ENCODE measurements at places on chromosomes 7 and 10.
A peak's percentile ranks its signal among the peaks of the same experiment; 100 is the strongest.

- H3K27ac ChIP-seq: no peak overlapping the region
- H3K4me1 ChIP-seq: peaks cover 5% of the 10 kb centered on the region
- no peak overlapping the region for H3K4me3 ChIP-seq
- DNase-seq: no peak
These were observed 113.2 kb downstream of the WDFY4 start for GRCh38 chr10:48797830-48798229.

DNA sequence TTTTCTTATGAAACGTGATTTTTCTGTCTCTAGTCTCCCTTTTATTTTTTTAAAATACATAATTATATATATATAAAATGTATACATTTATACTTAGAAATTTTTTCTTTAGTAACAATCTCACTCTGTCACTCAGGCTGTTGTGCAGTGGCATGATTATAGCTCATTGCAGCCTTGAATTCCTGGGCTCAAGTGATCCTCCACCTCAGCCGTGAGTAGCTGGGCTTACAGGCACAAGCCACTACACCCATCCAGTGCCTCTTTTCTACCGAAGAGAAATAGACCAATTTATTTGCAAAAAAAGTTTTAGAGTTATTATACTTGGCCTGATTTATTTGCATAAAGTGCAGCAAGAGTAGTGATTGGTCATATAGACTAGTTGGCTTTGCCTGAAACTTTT is 72.2 kb downstream of the MAPK8 start:
- H3K4me1 ChIP-seq: no peaks in the 10 kb centered on the region
- no peak overlapping the region for H3K27ac ChIP-seq
- no peak for DNase-seq
- H3K27me3 ChIP-seq: no peaks in the 10 kb centered on the region

DNA sequence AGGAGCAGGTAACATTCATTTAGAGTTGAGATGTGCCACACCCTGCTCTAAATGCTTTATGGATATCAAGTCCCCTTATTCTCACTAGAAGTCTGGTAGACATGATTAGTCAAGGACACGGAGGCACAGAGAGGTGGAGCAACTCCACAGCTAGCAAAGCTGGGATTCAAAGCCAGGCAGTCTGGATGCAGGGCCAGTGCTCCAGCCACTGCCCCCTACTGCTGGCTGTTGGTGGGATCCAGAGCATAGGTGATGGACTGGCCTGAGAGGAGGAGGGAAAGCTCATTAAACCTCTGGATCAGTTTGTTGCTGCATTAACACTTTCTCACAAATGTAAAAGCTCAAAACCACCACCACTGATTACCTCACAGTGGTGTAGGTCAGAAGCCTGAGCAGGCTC is 22.6 kb upstream of the KBTBD2 start:
- H3K36me3 ChIP-seq: peaks cover 7% of the 10 kb centered on the region
- no peak overlapping the region for H3K27ac ChIP-seq
- no peak overlapping the region for H3K4me3 ChIP-seq
- no peak for DNase-seq
- H3K27me3 ChIP-seq: no peaks in the 10 kb centered on the region

DNA sequence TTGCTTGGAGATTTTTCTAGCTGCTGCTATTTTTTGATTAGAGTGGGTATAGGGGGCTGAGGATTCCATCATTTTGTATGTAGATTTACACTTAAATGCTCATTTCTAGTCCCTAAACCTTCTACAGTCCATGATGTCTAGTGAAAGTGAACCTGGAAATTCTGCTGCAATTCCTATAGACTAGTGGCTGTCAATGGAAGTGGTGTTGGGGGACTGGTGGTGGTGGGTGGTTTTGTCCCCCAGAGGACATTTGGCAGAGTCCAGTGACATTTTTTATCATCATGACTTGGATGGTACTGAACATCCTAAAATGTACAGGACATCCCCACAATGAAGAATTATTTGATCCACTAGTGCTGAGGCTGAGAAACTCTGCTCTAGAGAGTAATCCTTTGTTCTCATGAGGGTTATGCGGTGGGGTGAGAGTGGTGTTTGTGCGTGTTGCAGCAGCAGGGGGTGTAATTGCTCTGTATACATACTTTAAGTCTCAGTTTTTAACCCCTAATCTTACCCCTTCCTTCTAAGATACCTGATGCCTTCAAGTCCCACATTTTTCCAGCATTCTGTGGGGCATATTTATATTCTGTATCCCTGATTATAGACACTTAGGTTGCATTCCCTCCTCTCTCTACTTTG is 35.0 kb downstream of the KIF11 start:
- no peaks in the 10 kb centered on the region for H3K4me1 ChIP-seq
- no peaks in the 10 kb centered on the region for H3K27me3 ChIP-seq
- no peak for DNase-seq
- no peak overlapping the region for H3K4me3 ChIP-seq
- H3K36me3 ChIP-seq: peaks cover 36% of the 10 kb centered on the region

- DNase-seq: no peak
- no peaks in the 10 kb centered on the region for H3K27me3 ChIP-seq
- H3K4me3 ChIP-seq: no peak overlapping the region
- no peaks in the 10 kb centered on the region for H3K4me1 ChIP-seq
- no peaks in the 10 kb centered on the region for H3K36me3 ChIP-seq
These were observed 444.7 kb downstream of the DGKB start for GRCh38 chr7:14457568-14458453.

DNA sequence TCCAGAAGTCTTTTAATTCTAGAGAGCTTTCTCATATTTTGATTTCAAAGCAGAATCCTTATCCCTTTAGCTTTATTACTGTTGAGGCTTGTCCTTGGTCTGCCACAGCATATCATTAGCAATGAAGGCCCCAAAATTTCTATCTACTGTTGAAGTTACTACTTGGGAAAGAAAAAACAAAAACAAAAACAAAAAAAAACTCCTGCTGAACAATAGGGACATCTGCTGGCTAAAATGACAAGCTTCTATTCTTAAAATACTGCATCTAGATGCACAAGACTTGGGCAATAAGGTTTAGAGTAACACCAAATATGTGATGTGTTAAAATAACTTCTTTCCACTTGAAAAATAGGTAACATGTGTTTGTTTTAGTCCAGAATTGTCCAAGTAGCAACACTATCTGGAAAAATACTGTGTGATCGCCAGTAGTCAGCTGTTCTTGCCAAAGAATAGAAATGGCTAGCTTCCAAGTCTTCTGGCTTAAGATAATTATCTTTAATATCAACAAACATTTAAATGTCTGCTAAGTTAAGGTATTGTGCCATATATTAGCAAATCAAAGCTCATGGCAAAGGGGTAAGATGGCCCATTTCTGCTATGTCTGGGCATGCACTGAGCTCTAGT is 3.8 kb upstream of the DMTF1 start:
- no peaks in the 10 kb centered on the region for H3K36me3 ChIP-seq
- no peak overlapping the region for H3K4me3 ChIP-seq
- no peak overlapping the region for H3K27ac ChIP-seq
- DNase-seq: no peak
- H3K27me3 ChIP-seq: no peaks in the 10 kb centered on the region
- H3K4me1 ChIP-seq: no peaks in the 10 kb centered on the region

GRCh38 chr7:73626814-73627213 is 2.5 kb upstream of the MLXIPL start:
- peaks cover 20% of the 10 kb centered on the region for H3K4me1 ChIP-seq
- H3K27me3 ChIP-seq: peaks cover 11% of the 10 kb centered on the region
- H3K4me3 ChIP-seq: no peak overlapping the region
- no peak for DNase-seq
- no peak overlapping the region for H3K27ac ChIP-seq

- DNase-seq: no peak
- H3K27me3 ChIP-seq: no peaks in the 10 kb centered on the region
- H3K27ac ChIP-seq: no peak overlapping the region
- H3K4me3 ChIP-seq: no peak overlapping the region
- peaks cover 16% of the 10 kb centered on the region for H3K36me3 ChIP-seq
- H3K4me1 ChIP-seq: no peaks in the 10 kb centered on the region
These were observed 35.6 kb downstream of the DYNC2I1 start for GRCh38 chr7:158891922-158892321.

- H3K27me3 ChIP-seq: no peaks in the 10 kb centered on the region
- DNase-seq: no peak
- peaks cover 9% of the 10 kb centered on the region for H3K36me3 ChIP-seq
- peak overlapping the region; percentile 30 for H3K27ac ChIP-seq
These were observed 8.4 kb downstream of the AQP1 start for GRCh38 chr7:30920021-30920583.

GRCh38 chr10:121702351-121703320 is 104.4 kb upstream of the FGFR2 start:
- H3K36me3 ChIP-seq: no peaks in the 10 kb centered on the region
- H3K4me3 ChIP-seq: no peak overlapping the region
- no peak overlapping the region for H3K27ac ChIP-seq
- no peaks in the 10 kb centered on the region for H3K27me3 ChIP-seq
- DNase-seq: no peak

DNA sequence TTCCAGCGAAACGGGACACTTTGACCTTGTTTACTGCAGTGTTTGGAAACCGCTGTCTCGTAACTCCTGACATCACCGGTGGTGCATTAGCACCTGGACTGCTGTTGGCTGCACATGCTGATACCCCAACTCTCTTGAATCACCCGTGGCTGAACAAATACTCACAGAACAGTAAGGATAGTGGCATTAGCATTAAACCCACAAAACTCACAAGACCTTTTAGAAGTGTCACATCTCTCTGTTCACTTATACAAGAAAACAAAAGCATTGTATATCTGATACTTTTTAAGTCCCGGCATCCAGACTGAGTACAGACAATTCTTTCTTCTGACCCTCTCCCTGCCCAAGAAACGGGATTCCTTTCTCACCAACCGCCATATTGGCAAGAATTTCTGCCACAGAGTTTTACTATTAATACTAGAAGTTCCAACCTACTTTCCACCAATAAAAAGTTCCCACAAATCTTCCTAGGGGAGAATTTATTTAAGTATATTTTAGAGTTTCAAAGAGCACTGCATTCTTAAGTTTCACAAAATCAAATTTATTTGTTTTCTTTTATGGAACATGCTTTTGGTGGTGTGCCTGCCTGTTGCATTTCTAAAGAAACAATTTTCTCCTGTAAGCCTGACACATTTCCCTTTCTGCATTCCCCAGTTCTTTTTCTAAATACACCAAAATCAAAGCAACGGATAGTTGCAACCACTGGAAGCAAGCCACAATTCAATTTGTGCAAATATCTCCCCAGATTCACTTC is 208.4 kb upstream of the KLF14 start:
- H3K4me3 ChIP-seq: peak overlapping the region; percentile 46
- DNase-seq: no peak
- peak overlapping the region; percentile 91 for H3K27ac ChIP-seq
- no peaks in the 10 kb centered on the region for H3K36me3 ChIP-seq
- peaks cover 98% of the 10 kb centered on the region for H3K4me1 ChIP-seq

GRCh38 chr10:49568235-49568634 is 29.3 kb upstream of the ERCC6 start:
- DNase-seq: no peak
- no peaks in the 10 kb centered on the region for H3K27me3 ChIP-seq
- no peak overlapping the region for H3K4me3 ChIP-seq
- H3K4me1 ChIP-seq: no peaks in the 10 kb centered on the region
- H3K27ac ChIP-seq: no peak overlapping the region
- no peaks in the 10 kb centered on the region for H3K36me3 ChIP-seq

- H3K27ac ChIP-seq: peak overlapping the region; percentile 64
- no peaks in the 10 kb centered on the region for H3K27me3 ChIP-seq
- H3K4me3 ChIP-seq: no peak overlapping the region
- H3K4me1 ChIP-seq: peaks cover 9% of the 10 kb centered on the region
These were observed 199.0 kb downstream of the PTEN start for GRCh38 chr10:88062385-88062784.

GRCh38 chr10:72260239-72260975 is 13.3 kb upstream of the DDIT4 start:
- peak overlapping the region; percentile 93 for H3K27ac ChIP-seq
- H3K36me3 ChIP-seq: no peaks in the 10 kb centered on the region
- H3K4me3 ChIP-seq: peak overlapping the region; percentile 72
- H3K27me3 ChIP-seq: no peaks in the 10 kb centered on the region
- H3K4me1 ChIP-seq: peaks cover 82% of the 10 kb centered on the region

DNA sequence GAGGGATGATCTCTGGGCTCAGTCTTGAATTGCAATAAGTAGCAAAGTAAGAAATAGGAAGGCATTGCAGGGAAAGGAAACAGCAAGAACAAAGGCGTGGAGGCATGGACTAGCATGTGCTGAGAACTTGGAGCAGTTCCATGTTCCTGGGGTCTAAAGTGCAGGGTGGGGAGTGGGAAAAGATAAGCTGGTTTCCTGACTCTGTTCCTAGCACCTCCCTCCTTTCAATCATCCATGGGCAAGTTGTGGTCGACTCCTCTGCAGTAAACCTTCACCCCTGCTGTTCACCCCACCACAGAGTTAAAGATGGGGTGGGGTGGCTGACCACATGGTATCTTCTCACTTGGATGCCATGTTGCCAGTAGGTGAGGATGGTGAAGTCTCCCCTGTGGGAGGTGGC is 29.6 kb downstream of the RPS24 start:
- DNase-seq: no peak
- no peak overlapping the region for H3K4me3 ChIP-seq
- H3K4me1 ChIP-seq: no peaks in the 10 kb centered on the region
- H3K36me3 ChIP-seq: no peaks in the 10 kb centered on the region
- H3K27ac ChIP-seq: no peak overlapping the region

DNA sequence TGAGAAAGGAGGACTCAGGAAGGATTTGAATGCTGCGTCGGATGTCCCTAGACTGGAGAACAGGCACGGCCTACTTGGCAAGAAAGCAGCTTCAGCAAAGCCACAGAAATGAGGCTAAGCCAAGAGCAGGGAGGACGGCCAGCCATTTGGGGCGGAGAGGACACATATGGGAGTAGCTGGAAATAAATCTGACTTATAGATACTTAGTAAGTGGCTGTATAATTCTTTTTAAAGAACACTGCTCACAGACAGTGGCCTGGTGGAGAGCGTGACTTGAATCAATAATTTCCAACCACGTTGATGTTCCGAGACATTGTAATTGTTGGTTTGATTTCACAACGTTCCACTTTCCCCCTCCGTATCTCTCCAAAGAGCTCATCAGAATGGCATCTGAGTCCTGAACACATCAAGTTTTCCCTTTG is 67.7 kb upstream of the JCAD start:
- DNase-seq: no peak
- H3K4me1 ChIP-seq: no peaks in the 10 kb centered on the region
- no peak overlapping the region for H3K4me3 ChIP-seq
- H3K36me3 ChIP-seq: no peaks in the 10 kb centered on the region
- no peaks in the 10 kb centered on the region for H3K27me3 ChIP-seq

DNA sequence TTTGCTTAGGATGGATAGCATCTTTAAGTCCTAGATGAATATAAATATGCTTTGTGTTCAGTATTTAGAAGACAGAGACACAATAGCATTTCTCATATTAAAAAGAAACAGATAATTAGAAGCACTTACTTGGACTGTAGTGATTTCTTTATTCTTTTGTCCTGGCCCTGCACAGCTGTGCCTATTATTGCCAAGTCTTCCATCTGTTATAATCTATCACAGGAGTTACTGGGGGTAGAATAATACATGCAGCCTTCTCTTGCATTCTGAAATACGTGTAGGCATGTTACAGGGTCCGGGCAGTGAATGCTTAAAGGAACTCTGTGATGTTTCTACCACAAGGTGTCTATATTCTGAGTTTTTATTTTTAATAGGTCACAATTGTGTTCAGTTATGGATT is 461.5 kb upstream of the COBL start:
- DNase-seq: no peak
- H3K36me3 ChIP-seq: no peaks in the 10 kb centered on the region
- H3K27me3 ChIP-seq: no peaks in the 10 kb centered on the region
- H3K4me1 ChIP-seq: no peaks in the 10 kb centered on the region
- H3K4me3 ChIP-seq: no peak overlapping the region

GRCh38 chr7:40403703-40404476 is 269.1 kb downstream of the SUGCT start:
- no peaks in the 10 kb centered on the region for H3K27me3 ChIP-seq
- no peak for DNase-seq
- H3K36me3 ChIP-seq: no peaks in the 10 kb centered on the region

- H3K4me3 ChIP-seq: no peak overlapping the region
- no peaks in the 10 kb centered on the region for H3K27me3 ChIP-seq
- no peak overlapping the region for H3K27ac ChIP-seq
- no peaks in the 10 kb centered on the region for H3K36me3 ChIP-seq
These were observed 242.2 kb downstream of the EMX2 start for GRCh38 chr10:117784776-117785175.
